ENCODE measurements at places on chromosomes 12 and 14.

DNA sequence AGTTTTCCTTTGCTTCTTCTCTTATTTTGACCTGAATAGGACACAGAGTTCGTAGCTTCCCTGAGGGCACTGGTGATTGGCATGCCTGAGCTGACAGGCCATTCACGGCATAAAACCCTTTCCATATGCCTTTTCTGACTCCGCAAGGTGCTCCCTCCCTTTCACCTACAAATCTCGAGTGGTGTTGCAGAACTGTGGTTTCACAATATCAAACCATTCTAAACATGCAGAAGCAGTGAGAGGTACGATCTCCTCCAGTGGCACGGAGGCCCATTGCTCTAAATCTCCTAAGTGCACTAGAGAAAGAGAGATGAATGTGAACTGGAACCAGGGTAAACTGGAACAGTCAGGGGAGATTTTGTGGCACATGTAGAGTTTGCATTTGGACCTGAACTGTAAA lies 23.9 kb downstream of the CLSTN3 start:
- no peak for DNase-seq

DNA sequence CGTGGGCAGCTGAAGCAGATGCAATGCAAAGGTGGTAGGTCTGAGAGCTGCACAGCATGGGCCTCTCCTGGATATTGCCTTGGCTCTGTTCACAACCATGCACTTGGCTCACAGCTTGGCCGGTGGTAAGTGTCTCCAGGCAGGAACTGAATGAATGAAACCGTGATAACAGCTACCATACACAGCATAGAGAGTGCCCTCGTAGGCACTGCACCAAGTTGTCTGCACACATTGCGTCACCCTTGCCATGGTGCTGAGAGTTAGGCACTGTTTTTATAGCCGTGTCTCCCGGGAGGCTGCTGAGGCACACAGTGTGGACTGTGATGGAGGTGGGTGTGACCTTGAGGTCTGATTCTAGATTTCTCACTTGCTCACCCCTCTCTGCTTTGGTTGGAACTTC lies 157.6 kb upstream of the VASH1 start:
- no peak for DNase-seq

DNA sequence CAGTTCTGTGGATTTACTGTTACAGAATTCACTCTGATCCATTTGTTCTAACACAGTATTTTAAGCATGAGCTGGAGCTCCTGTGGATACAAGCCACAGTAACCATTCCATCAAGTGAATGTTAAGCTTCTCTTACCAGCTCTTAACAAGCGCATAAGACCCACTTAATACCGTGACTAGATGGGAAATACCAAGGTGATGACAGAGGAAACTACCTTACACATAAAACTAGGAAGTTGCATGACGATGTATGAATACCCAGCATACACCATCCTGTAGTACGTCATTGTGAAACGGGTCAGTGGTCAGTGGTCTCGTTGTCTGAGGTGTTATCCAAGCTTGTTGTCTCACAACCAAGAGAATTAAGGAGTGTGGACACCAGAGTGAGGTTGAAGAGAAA lies 2.0 kb upstream of the GALC start:
- DNase-seq, result peak; percentile 27

DNA sequence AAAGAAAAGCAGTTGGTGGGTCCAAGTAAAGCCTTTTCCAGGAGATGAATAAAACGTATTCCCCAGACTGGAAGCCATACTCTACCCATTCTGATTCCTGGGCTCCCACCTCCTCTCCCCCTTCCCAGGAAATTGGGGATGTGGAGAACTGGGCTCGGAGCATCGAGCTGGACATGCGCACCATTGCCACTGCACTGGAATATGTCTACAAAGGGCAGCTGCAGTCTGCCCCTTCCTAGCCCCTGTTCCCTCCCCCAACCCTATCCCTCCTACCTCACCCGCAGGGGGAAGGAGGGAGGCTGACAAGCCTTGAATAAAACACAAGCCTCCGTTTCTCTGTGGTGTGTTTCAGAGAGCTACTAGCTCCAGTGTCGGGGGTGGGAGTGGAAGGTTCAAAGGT lies 822 bp upstream of the RDH5 start:
- no peak for DNase-seq
